Natural killer cell (primary cell): ENCODE measurements at places on chromosomes 5 and 9. TPM values are rescaled to one million over a fixed set of nuclear protein-coding genes. Genes with fewer than 3 reads are reported as not detected.

DNA sequence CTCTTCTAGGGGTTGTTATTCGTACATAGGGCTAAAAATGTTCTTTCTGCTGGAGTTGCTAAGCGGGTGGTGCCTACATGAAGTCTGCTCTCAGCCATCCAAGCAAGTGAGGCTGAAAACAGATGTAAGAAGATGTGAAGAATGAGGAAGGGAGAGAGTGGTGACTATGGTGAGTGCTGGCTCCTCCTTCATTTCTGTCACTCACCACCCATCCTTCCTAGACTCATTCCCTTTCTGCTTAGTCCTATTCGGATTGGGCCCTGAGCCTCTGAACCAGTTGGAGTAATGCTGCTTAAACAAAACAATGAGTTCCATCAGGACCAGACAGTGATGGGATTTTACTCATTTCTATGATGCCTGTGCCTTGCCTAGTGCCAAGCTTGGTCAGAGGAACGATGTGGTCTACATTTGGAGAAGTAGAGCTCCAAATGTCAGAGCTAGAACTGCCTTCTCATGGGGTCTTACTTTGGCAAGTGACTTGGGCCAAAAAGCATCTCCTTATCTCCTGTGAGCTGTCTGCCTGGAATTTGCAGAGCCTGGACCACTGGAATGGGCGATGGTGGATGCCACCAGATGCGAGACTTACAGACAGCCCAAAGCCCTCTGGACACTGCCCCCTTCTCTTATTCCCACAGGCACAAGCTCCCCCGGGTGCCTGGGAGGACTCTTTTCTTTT lies 192.9 kb downstream of the FBXL7 start:
- no peaks in the 10 kb centered on the region for H3K4me1 ChIP-seq
- H3K27me3 ChIP-seq: no peaks in the 10 kb centered on the region
- no peak for DNase-seq
- no peak overlapping the region for H3K4me3 ChIP-seq
- H3K36me3 ChIP-seq: no peaks in the 10 kb centered on the region

The OBP2B gene
- not detected for total RNA-seq

The TICAM2 gene
- total RNA-seq: 0.61 TPM

- peak within 1 kb of the TSS; percentile 80 for H3K27ac ChIP-seq
- H3K36me3 ChIP-seq: no peaks in the 10 kb centered on the region
- H3K4me1 ChIP-seq: peaks cover 17% of the 10 kb centered on the region
- no peaks in the 10 kb centered on the region for H3K27me3 ChIP-seq
Observed at GRCh38 chr5:16616536-16617273, at the start of gene RETREG1. Gene RETREG1, minus strand, starts transcription at chr5:16616997. Its CDS starts 26 bp downstream, at chr5:16616971.

The GPR151 gene
- not detected for total RNA-seq

The DRD1 gene
- total RNA-seq: not detected

DNA sequence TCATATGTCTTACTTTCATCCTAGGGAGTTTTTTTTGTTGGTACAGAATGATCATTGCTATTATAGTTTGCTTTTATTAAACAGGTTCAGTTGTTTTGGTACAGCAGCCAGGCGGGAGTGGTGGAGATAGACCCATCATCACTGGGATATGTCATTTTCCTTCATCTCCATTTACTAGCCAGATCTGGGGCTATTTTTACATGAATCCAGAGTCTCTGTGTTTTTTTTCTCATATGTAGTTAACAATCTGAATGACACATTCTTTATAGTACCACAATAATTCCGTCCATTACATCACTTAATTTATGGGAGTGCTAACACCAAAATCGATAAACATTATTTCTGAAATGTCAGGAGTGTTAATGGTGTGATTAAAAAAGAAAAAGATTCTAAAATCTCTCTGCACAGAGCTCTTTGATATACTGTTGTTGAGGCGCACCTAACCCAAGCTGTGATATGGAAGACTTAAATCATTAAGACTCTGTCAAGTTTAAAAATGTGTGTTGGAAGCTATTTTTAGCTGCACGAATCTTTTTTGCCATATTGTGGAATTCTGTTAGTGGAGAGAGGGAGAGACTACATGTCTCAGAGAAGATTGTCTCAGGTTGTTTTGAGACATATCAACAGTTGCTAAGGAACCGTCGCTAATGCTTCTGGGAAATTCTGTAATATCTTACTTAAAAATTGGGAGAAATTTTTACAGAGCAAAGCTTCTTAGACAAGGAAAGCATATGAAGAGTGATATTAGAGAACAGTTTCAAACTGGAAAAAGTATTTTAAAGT lies 59.6 kb downstream of the RPS23 start:
- no peaks in the 10 kb centered on the region for H3K36me3 ChIP-seq
- DNase-seq: no peak
- no peak overlapping the region for H3K4me3 ChIP-seq
- peaks cover 3% of the 10 kb centered on the region for H3K4me1 ChIP-seq
- H3K27me3 ChIP-seq: no peaks in the 10 kb centered on the region

GRCh38 chr5:148469501-148469935 lies 85.8 kb downstream of the FBXO38 start:
- no peaks in the 10 kb centered on the region for H3K4me1 ChIP-seq
- no peaks in the 10 kb centered on the region for H3K27me3 ChIP-seq
- no peaks in the 10 kb centered on the region for H3K36me3 ChIP-seq
- no peak overlapping the region for H3K4me3 ChIP-seq
- H3K27ac ChIP-seq: no peak overlapping the region

The TJP2 gene
- total RNA-seq: 10.0 TPM

The ROPN1L gene
- total RNA-seq: 4.3 TPM

The IFNK gene
- total RNA-seq: not detected

DNA sequence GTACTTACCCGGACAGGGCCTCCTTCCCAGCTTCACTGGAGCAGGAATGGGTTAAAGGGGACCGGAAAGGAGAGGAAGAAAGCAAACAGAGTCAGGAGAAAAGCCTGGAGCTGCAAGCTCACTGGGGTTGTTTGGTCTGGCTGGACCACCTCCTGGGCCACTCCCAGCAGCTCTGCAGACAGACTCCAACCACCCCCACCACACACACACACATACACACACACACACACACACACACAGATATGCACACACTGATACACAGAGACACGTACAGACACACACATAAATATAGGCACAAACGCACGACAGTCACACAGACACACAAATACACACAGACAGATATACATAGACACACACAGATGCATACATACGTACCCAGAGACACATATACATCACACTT lies 34.9 kb upstream of the SYNPO start:
- DNase-seq: no peak
- H3K27ac ChIP-seq: no peak overlapping the region
- H3K4me3 ChIP-seq: no peak overlapping the region
- H3K36me3 ChIP-seq: no peaks in the 10 kb centered on the region
- no peaks in the 10 kb centered on the region for H3K27me3 ChIP-seq
- no peaks in the 10 kb centered on the region for H3K4me1 ChIP-seq

DNA sequence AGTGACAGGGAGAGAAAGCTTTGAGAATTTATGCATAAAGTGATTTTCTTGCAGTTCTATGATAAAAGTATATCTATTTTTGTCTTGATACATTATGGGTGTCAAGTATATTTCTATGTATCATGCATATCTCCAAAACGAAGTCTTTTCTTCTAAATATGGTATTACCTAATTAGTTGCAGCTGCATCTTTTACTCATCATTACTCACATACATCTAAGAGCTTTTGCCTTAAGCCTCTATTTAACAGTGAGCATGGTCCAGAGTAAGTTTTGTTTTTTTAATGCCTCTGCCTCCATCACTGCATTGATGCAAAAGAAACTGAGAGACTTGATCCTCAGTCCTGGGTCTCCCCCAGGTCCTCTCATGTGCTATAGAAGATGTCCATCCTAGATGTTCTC lies 40.0 kb upstream of the SMC5 start:
- H3K27me3 ChIP-seq: no peaks in the 10 kb centered on the region
- no peaks in the 10 kb centered on the region for H3K4me1 ChIP-seq
- DNase-seq: no peak
- no peaks in the 10 kb centered on the region for H3K36me3 ChIP-seq
- no peak overlapping the region for H3K4me3 ChIP-seq

DNA sequence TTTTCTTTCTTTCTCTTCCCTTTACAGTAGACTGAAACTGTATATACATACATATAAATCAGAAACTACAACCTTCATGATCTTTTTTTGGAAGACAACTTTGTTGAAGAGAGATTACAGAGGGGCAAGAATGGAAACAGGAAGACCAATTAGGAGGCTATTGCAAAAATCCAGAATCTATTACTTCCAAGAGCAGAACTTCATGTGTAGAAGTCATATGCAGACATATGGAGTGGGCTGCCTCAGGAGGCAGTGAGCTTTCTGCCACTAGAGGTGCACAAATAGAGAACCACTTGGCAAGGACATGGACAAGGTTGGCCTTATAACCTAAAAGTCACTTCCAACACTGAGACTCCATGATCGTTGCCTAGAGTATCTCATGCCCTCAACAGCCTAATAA lies 157.8 kb upstream of the NR4A3 start:
- peaks cover 3% of the 10 kb centered on the region for H3K4me1 ChIP-seq
- no peak overlapping the region for H3K4me3 ChIP-seq
- no peak overlapping the region for H3K27ac ChIP-seq
- H3K27me3 ChIP-seq: no peaks in the 10 kb centered on the region

GRCh38 chr5:5291357-5291756 lies 131.1 kb upstream of the ICE1 start:
- H3K4me1 ChIP-seq: no peaks in the 10 kb centered on the region
- H3K36me3 ChIP-seq: no peaks in the 10 kb centered on the region
- no peak overlapping the region for H3K27ac ChIP-seq
- no peaks in the 10 kb centered on the region for H3K27me3 ChIP-seq
- no peak for DNase-seq
- no peak overlapping the region for H3K4me3 ChIP-seq

The TXNDC8 gene
- total RNA-seq: not detected

DNA sequence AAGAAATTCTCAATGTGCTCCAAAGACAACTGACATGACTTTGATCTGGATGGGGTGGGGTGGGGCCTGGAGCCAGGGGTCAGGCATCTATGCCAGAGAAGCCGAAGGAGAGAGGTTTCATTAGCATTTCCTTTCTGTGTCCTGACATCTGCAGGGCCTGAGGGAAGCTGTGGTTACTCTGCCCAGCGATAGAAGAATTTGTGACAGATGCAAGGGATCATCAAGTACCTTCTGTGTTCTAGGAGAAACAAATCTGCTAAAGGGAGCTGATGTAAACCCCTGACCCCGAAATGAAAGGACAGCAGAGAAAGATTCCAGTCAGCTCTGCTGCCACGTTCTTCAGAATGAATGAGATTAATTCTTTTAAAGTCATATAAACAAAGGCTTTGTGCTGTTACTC lies 335.7 kb downstream of the PRELID2 start:
- H3K27ac ChIP-seq: no peak overlapping the region
- no peak for DNase-seq
- no peaks in the 10 kb centered on the region for H3K36me3 ChIP-seq
- no peak overlapping the region for H3K4me3 ChIP-seq
- H3K27me3 ChIP-seq: no peaks in the 10 kb centered on the region

DNA sequence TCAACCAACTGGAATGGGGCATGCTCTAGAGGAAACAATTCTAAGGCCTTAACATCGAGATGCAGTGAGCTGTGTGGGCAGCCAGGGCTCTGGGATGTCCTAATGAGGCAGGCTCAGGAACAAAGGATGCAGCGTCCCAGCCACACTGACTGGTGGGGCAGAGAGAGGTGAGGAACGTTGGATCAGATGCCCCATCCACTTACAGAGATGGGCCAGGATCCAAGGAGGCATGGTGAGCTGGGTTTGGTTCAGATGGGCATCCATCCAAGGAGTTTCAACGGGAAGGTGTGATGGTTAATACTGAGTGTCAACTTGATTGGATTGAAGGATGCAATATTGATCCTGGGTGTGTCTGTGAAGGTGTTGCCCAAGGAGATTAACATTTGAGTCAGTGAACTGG lies 15.5 kb upstream of the MARCHF6 start:
- no peaks in the 10 kb centered on the region for H3K36me3 ChIP-seq
- peaks cover 10% of the 10 kb centered on the region for H3K27me3 ChIP-seq
- no peak overlapping the region for H3K4me3 ChIP-seq
- DNase-seq: no peak

DNA sequence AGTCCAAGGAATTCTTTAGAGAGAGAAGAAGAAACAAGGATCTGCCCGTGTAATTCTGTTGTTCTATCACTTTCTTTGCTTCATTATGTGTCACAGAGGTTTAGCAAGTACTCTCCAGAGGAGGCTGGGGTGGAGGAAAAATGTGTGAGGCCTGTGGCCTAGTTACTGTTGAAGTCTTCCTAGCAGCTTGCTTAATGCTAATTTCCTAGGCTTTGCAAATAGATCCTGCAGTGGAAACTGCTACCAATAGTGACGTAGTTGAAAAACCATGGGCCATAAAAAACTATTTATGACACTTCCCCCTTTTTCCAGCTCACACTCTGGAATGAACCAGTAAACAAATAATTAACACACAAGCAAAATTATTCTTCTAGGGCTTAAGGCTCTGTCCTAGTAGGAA lies 27.0 kb upstream of the C9orf72 start:
- H3K4me1 ChIP-seq: no peaks in the 10 kb centered on the region
- no peak overlapping the region for H3K4me3 ChIP-seq
- no peak for DNase-seq
- peak overlapping the region; percentile 6 for H3K27ac ChIP-seq
- no peaks in the 10 kb centered on the region for H3K36me3 ChIP-seq
- H3K27me3 ChIP-seq: no peaks in the 10 kb centered on the region

GRCh38 chr5:169554251-169554650 lies 29.3 kb upstream of the SPDL1 start:
- H3K27me3 ChIP-seq: peaks cover 3% of the 10 kb centered on the region
- H3K4me3 ChIP-seq: no peak overlapping the region
- H3K27ac ChIP-seq: no peak overlapping the region
- DNase-seq: no peak
- H3K4me1 ChIP-seq: no peaks in the 10 kb centered on the region
- no peaks in the 10 kb centered on the region for H3K36me3 ChIP-seq

DNA sequence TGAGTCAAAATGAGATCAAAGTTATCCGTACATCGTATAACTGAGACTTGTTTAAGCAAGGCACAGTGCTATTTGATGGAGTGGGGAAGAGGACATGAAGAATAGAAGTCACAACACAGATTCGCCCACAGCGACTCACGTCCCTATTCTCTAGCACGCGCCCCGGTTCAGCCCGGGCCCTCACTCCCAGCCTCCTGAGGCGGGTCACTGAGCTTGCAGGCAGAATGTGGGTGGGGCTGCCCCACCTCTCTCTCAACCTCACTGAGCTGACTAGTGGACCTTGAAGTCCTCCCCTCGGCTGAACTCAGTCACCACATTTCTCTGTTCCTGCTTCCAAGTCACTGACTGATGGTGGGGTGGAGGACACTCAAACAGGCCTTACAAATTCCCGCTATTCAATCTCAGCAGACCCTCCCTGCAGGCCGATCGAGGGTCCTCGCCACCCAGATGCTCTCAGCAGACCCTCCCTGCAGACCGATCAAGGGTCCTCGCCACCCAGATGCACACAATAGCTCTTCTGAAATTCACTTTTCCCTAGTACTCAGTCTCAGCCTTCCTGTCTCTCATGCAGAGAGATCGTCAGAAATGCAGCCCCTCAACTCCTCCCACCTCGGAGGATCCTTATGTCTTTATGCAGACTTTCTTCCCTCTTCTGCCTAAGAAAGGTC lies 12.9 kb downstream of the GLDC start:
- no peak overlapping the region for H3K4me3 ChIP-seq
- H3K4me1 ChIP-seq: peaks cover 10% of the 10 kb centered on the region
- no peaks in the 10 kb centered on the region for H3K27me3 ChIP-seq
